ENCODE measurements at places on chromosomes 7 and 10.

- no peak for DNase-seq
Observed at GRCh38 chr7:132218876-132219275, 357.4 kb downstream of the PLXNA4 start.

GRCh38 chr10:22927661-22928403 is at the start of gene ARMC3:
Gene ARMC3, plus strand, starts transcription at chr10:22928053. Its CDS starts 3,944 bp downstream, at chr10:22931997.
- peak; percentile 54 for DNase-seq

GRCh38 chr10:9913876-9914514 is 1103.7 kb upstream of the CELF2 start:
- DNase-seq = no peak

DNA sequence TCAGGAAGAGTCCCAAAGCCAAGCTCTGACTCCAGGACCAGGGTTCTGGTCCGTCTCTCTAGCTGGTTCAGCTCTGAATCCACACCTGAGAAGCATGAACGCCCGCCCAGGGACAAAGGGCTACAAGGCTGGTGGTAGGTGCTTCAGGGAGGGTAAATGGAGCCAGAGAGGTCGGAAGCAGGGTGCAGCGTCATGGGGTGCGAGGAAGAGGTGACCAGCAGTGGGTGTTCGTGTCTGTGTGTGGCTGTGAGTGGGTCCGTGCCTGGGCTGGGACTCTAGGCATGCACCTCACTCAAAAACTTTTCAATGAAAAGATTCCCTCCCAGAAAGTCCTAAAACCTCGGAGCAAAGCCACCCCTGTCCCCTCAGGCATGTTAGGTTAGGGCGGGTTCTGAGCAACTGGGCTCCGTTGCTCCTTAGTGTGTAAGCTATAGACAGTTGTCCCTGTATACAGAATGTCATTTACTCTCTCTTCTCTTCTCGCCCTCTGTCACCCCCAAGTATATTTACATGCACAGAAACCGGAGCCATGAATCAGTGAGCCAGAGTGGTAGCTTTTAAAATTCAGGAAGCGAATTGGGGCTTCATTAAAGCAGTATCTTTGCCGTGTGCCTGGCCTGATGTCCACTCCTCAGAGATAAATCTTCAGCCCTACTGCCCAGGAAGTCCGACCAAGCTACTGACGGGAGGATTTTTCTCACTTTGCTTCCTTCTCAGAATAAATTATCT is 12.3 kb upstream of the GATA3 start:
- DNase-seq = no peak

DNA sequence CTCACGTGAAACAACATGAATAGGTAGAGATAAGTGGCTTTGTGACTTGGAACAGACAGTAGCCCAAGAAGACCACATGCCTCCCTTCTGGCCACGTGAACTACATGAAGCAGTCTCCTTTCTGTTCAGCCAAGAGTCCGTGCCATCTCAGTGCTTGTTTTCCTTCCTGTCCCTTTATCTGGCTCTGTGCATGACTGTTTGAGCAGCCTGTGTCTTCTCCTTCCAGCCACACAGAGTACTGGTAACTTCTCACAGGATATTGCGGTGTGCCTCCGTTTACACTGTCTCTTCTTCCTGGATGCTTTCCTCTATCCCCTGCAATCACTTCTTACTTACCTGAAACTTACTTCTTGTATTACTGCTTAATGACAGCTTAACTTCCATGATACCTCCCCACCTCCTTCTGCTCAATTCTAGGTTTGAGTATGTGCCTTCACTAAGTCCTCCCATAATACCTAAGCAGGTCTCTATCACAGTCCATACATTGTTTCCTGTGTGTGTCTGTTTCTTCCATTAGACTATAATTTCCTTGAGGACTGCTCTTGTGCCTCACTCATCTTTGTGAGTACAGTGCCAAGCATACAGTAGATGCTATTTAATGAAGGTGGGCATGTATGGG is 748.7 kb downstream of the AUTS2 start:
- no peak for DNase-seq

DNA sequence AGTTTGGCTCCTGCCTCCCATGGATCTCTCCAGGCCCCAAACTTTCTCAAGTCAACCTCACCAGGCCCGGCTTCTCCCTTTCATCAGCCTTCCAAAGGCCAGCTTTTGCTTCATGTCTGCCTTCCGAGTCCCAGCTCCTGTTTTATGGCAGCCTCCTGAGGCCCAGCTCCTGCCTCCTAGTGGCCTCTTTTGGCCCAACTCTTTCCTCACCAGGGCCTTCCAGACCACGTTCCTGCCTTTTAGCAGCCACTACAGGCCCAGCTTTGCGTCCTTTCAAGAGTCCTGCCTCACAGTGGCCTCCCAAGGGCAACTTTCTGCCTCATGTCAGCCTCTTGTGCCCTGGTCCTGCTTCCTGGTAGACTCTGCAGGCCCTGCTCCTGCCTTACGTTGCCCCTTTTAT is 15.3 kb upstream of the TMEM248 start:
- no peak for DNase-seq

- DNase-seq = no peak
Observed at GRCh38 chr10:1036341-1036791, 10.7 kb upstream of the IDI2 start.

GRCh38 chr7:150977382-150978125 is 567 bp downstream of the KCNH2 start:
- no peak for DNase-seq

DNA sequence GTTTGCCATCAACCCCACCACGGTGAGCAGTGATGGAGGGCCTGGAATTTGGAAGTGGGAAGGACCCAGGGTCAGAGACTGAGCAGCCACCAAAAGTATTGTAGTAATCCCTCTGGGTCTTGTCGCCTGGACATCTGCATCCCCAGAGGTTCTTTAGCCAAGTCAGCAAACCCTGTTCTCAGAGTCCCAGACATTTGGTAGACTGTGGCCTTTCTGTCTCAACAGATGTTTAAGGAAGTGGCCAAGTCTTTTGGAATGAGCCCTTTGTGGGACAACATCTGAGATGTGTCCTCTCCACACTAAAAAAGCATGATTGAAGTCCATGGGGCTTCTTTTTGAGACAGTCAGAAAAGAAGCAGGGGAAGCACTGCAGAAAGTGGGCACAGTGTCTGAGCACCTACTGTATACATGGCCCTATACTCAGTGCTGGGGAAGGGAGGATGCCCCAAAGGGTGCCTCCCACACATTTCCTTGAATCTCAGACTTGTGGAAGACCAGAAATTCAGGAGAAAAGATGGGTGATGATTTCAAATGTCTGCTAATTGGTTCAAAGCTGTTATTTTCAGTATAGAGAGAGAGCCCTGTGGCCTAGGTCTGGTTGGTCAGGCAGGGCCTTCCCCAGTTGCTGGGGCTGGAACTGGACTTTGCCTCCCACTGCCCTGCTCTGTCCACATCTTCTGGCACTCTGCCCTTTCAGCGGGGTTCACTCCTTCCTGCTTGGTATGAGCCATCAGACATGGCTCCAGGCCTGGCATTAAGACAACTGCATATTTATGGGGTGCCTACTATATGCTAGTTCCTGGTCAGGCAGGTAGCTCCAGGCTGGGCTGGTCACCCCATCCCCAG is 26.5 kb upstream of the VSIR start:
- DNase-seq = no peak

GRCh38 chr10:7423521-7423920 is 12.7 kb upstream of the SFMBT2 start:
- no peak for DNase-seq

DNA sequence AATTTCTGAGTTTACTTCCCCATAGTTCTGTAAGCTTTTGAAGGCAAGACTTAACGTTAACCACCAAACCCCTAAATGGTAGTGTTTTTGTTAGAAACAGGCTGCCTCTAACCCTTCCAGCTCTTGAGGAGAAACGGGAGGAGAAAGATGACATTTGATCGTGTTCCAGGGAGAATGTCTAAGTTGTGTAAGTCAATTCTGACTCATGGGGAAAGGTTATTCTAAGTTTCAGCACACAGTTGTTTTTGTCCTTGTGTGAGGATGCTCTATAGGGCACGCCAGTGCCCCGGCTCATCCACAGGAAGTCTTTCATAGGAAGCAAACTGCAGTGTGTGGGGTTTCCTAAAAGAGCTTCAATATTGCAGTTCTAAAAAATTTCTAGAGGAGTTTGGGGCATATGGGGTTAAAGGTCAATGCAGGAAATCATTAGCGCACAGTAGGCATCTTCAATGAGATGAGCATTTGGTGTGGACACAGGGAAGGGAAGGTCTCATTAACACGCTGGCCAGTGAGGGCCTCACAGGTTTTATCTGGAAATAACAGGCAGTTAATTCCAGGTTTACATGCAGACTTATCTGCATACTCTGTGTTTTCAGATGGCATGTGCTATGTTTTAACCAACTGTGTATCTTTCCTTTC is 638.2 kb upstream of the IGFBP3 start:
- DNase-seq = no peak

DNA sequence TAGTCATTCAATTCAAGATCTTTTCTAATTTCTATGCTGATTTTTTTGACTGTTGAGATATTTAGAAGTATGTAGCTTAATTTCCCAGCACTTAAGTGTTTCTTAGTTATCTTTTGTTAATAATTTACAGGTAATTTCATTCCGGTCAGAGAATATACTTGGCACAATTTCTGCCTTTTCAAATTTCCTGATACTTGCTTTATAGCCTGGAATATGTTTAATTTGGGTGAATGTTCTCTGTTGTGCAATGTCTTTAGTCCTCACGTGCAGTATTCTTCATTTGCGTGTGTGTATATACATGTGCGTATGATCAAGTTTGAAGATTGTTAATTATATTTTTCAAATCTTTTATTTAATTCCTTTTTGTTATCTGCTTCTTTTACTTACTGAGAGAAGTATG is 989.3 kb downstream of the LRMDA start:
- DNase-seq = no peak

- no peak for DNase-seq
Observed at GRCh38 chr10:43857206-43857930, 208.7 kb upstream of the ZNF32 start.

- no peak for DNase-seq
Observed at GRCh38 chr10:61455656-61456055, 2.5 kb upstream of the TMEM26 start.

- no peak for DNase-seq
Observed at GRCh38 chr7:335358-336148, 45.6 kb downstream of the FOXL3 start.

DNA sequence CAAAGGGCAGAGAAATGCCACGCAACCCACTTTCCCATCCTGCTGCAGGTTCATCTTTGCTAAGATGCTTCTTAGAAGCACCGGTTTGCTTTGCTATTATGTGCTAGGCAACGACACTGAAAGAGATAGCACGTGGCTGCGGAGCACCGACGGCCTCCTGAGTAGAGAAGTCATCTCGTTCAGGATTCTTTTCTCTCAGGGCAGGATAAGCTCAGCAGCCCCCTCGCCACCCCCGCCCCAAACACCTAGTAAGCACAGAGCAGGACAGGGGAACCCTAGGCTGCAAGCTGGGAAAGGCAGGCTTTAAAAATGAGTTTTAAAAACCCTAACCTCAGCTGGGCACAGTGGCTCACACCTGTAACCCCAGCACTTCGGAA is 15.0 kb downstream of the ASB13 start:
- DNase-seq = no peak

GRCh38 chr10:124298891-124299290 is 119.8 kb downstream of the OAT start:
- no peak for DNase-seq
